CD4-positive, alpha-beta T cell treated with Interleukin-6 at 100 ng/mL for 8 hours (primary cell): ENCODE measurements at places on chromosomes 2 and 18.
A peak's percentile ranks its signal among the peaks of the same experiment; 100 is the strongest.

DNA sequence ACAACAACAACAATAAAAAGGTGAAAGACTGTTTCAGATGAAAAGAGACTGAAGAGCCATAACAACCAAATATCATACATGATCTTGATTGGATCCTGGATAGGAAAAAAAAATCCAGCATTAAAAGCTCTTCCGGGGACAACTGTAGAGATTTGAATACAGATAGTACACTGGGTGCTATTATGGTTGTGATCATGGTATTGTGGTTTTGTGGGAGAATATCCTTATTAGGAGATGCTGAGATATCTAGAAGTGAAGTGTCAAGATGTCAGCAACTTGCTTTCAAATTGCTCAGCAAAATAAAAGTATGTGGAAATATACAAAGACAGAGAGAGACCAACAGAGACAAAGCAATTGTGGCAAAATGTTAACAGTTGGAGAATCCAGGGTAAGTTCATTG, 15.5 kb upstream of the SPATA3 start:
- no peak for DNase-seq

DNA sequence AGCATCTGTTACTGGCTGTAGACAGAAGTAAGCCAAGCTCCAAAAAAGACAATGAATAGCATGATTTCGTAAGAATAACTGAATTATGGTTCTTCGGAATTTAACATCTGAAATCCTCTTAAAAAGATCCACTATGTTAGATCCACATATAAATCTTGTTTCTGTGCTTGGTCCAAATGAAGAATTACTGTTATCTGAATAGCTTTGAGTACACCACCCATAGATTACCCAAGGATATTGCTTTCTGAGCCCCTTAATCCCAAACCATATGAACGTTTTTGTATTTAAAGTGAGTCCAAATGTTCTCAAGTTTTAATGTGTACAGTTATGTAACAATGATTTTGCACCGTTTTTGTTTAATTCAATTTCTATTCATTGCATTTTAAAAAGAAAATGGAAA, 124.9 kb downstream of the DSC3 start:
- no peak for DNase-seq

GRCh38 chr2:202495230-202495604, 119.1 kb downstream of the BMPR2 start:
- no peak for DNase-seq

DNA sequence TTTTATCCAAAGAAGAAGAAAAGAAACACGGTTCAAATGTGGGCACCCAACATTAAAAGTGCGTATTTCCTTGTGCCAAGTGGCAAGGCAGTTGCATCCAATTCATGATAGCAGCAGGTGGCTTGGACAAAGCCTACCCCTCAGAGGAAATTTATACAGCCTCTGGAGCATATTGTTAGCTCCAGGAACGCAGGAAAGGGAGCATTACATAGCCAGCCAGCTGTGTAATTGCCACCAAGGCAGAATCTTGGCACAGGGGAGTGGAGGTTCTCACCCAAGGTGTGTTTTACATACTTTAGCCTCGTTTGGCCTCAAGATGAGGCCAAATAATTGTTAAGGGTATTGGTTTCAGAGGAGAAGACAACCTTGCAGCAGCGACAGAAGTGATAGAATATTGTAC, 526.9 kb downstream of the TMEM182 start:
- no peak for DNase-seq

GRCh38 chr2:112869258-112869842, 32.8 kb upstream of the IL1B start:
- peak; percentile 9 for DNase-seq

GRCh38 chr18:75065251-75066000, 143.5 kb downstream of the PTGR3 start:
- DNase-seq, result no peak

DNA sequence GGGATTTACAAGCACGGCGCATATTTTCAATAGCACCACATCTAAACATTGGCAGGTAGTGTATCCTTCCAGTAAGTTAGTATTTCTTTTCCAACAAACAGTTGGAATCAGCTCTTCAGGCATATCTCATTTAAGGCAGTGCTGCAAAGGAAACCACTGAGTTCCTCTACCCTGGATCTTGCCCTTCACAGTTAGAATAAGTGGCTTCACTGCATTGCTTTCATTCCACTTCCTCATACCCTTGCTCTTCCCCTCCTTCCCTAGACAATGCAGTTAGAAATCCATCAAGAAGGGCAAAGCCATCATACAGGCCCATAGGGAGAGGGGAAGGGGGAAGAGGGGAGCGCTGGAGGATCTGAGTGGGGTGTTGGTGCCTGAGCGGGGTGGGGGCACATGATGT, 173.7 kb downstream of the FBXO15 start:
- no peak for DNase-seq

- DNase-seq, result no peak
Measured at GRCh38 chr18:69408522-69408921, 7.8 kb downstream of the DOK6 start.

GRCh38 chr2:190468814-190469569, 60.8 kb downstream of the MFSD6 start:
- no peak for DNase-seq

DNA sequence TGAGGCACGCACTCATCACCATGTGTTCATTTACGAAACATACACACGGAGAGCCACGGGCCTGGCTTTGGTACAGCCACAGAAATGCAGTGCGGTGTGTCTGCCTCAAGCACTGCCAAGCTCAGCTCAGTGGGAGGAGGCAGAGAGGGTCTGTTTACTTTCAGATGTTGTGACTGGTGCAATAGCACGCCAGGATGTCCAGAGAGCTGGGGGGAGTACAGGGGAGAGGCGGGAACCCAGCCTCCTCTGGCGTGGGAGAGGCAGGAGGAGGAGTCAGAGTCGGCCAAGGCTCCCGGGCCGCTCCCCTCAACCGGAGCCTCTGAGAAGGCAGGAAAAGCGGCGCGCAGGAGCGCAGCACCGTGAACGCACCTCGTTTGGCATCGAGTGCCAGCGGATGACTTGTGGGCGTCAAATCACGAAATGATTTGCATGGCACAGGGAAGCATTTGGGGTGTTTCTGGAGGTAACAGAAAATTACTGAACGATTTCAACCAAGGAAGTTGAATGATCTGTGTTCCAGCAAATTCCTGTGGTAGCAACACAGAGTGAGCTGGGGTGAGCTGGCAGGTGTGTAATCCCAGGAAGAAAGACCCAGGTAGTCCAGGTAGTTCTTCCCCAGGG, 143.0 kb downstream of the ZNF516 start:
- no peak for DNase-seq

- no peak for DNase-seq
Measured at GRCh38 chr18:26639149-26639548, 90.8 kb upstream of the KCTD1 start.
